Stimulated activated CD4-positive, alpha-beta T cell treated with anti-CD3 and anti-CD28 coated beads, Interleukin-12 subunit alpha, Interleukin-12 subunit beta, amount 100 ng/mL, for 48 hours (primary cell): ENCODE measurements at places on chromosomes 6 and 20.

GRCh38 chr20:12391099-12391498, 473.4 kb downstream of the BTBD3 start:
- no peak for DNase-seq

- no peak for DNase-seq
Observed at GRCh38 chr20:63589261-63590217, 15.5 kb upstream of the HELZ2 start.

DNA sequence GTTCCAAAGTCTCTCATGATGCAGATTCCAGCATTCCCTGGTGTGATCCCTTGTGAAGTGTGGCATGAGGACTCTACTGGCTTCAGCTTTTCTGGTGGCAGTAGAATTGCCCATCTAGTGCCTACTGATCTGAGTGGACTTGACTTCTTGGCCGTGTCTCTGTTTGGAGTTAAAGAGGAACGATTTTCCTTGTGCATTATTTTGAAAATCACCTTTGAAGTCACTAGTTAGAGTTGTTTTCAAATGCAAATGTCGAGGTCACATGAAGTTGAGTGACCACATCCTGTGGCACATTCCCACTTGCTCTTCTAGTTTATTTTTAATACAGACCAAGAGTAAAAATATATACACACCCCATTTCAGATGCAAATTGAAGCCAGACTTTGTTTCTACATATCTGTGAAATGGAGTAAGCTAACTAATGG, 270.7 kb upstream of the TAB2 start:
- no peak for DNase-seq

- DNase-seq: no peak
Observed at GRCh38 chr20:10998476-10998875, 324.7 kb upstream of the JAG1 start.

- DNase-seq: no peak
Observed at GRCh38 chr20:57500962-57501361, 24.0 kb downstream of the CTCFL start.

- DNase-seq: no peak
Observed at GRCh38 chr6:35662999-35663398, 25.7 kb downstream of the FKBP5 start.
